Tibial nerve (tissue), 4 donors: ENCODE measurements at places on chromosomes 3 and 15. TPM values are rescaled to one million over a fixed set of nuclear protein-coding genes. Genes with fewer than 3 reads are reported as not detected.

Gene PLCH1
- 1.4 TPM for total RNA-seq

DNA sequence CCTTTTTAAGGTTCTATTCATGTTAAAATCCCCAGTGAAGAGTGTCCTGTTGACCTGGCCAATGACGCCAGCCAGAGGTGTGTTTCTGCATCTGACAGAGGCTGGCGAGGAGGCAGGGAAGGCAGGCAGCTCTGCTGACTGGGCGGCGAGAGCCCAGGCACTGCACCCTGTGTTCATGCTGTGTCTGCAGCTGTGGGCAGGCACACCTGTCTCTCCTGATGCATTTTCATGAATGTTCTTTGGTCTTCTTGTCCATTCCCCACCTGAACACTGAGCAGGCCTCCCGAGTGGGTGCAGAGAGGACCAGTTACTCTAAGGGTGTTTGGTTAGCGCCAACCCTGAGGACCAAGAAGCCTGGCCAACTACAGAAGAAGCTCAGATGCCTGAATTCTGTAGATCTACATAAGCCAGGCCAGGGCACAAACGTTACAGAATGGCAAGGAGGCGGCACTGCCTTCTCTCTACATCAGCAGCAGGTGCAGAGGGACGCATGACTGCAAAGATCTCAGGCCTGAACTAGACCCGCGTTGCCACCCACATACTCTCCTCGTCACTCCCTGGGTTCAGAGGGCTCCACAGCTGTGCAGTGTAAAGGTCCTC lies 233.7 kb downstream of the OCA2 start:
- no peaks in the 10 kb centered on the region for H3K36me3 ChIP-seq
- no peaks in the 10 kb centered on the region for H3K4me1 ChIP-seq
- no peak for DNase-seq
- no peak overlapping the region for H3K4me3 ChIP-seq
- no peak overlapping the region for H3K27ac ChIP-seq
- H3K27me3 ChIP-seq: no peaks in the 10 kb centered on the region

DNA sequence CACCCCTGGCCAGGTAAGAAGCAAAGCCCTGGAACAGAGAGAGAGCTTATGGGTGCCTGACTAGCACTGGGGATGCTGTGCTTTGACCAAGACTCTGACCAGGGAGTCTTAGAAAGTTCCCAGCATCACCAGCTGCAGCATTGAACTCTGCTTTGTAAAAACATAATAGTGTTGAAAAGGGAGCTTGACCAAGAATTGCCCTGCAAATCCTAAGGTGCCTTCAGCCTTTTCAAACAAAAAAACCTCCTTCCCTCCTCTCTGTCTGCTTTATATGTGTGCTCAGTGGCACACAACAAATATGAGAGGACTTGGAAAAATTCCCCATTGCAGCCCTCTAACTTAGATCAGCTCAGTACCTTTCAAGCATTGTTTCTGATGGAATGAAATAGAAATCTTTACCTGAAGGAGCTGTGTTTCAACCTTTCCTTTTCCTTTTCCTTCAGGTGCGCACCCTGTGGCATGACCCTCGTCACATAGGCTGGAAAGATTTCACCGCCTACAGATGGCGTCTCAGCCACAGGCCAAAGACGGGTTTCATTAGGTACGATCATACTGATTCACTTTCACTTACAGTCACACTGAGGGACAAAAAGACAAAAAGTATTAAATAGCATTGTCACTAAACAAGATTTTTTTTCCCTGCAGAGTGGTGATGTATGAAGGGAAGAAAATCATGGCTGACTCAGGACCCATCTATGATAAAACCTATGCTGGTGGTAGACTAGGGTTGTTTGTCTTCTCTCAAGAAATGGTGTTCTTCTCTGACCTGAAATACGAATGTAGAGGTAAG lies 13.0 kb downstream of the THBS1 start:
- H3K27ac ChIP-seq: no peak overlapping the region
- peak overlapping the region; percentile 1 for H3K4me3 ChIP-seq
- H3K36me3 ChIP-seq: peaks cover 77% of the 10 kb centered on the region
- H3K4me1 ChIP-seq: peaks cover 25% of the 10 kb centered on the region
- DNase-seq: no peak

Gene GRK7
- 0.30 TPM for total RNA-seq

Gene PLSCR5
- not detected for total RNA-seq

DNA sequence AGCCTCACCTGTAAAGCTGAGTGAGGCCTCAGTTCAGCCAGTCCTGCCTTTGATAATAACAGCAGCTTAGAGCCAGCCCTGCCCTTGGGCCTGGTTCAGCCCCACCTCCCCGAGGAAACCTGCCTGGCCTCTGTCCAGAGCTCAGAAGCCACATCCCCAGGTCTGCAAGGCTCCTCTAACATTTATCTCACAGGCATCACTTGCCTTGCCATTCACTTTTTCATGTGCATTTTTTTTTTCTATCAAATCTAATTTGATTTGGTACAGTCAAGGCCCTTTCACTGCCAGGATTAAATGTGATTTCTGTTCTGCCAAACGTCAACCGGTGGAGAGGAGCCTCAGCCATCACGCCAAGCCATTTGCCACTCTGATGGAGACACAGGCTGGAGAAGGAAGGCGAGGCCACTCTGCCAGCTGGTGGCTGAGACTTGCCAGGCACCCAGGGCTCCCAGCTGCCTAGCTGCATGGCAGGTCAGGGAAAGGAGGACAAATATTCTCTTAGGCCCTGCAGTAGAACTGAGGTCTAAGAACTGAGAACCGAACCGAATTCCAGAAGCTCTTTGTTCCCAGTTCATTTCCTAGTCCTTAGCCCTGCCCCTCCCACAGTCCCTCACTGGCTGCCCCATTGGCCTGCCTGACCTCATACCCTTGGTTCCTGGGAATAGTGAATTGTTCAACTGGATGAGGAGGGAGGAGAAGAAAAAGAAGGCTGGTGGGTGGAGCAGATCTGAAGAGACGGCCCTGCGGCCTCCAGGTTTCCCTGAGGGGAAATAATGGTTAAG lies 76.4 kb downstream of the SPSB4 start:
- no peak overlapping the region for H3K4me3 ChIP-seq
- H3K27ac ChIP-seq: no peak overlapping the region
- no peaks in the 10 kb centered on the region for H3K27me3 ChIP-seq
- no peak for DNase-seq
- H3K4me1 ChIP-seq: no peaks in the 10 kb centered on the region
- H3K36me3 ChIP-seq: no peaks in the 10 kb centered on the region

DNA sequence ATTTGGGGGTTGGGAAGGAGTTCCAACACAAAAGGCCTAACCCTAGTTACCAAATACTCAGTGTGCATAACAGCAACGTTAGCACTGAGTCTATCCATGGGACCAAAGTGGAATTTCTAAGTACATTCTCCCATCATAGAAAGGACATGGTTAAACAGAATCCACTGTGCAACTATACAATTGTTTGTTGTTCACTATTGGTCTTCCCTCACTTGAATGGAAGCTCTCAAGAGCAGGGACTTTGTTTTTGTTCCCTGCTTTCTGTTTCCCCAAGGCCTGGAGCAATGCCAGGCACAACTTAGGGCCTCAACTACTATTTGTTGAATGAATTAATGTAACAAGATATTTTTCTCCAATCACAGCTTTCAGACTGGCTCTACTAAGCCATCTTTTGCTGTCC lies 25.6 kb downstream of the COL8A1 start:
- H3K36me3 ChIP-seq: no peaks in the 10 kb centered on the region
- no peaks in the 10 kb centered on the region for H3K27me3 ChIP-seq
- no peak overlapping the region for H3K4me3 ChIP-seq
- DNase-seq: no peak
- peaks cover 6% of the 10 kb centered on the region for H3K4me1 ChIP-seq
- H3K27ac ChIP-seq: peak overlapping the region; percentile 60

- no peaks in the 10 kb centered on the region for H3K27me3 ChIP-seq
- peaks cover 3% of the 10 kb centered on the region for H3K4me1 ChIP-seq
- peak overlapping the region; percentile 75 for H3K4me3 ChIP-seq
Measured at GRCh38 chr3:51942603-51943450, 664 bp downstream of the PARP3 start.

DNA sequence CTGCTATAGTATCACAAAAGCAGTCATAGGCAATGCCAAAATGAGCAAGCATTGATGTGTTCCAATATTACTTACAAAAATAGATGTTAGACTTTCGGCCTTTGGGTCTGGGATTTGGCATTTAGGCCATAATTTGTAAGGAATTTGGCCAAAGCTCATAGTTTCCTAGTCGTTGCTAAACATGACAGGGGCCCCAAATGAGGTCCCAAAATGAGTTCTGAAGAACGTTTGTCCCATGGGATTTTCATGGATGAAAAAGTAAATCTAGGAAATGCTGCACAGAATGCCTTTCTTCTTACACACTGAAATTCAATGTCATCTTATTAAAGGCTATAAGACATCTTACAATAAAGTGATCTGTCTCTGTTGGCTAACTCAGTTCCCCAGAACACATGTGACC lies 456.0 kb downstream of the CNTN4 start:
- no peaks in the 10 kb centered on the region for H3K36me3 ChIP-seq
- no peaks in the 10 kb centered on the region for H3K4me1 ChIP-seq
- H3K27me3 ChIP-seq: no peaks in the 10 kb centered on the region
- H3K4me3 ChIP-seq: no peak overlapping the region
- H3K27ac ChIP-seq: no peak overlapping the region

Gene CPNE9
- total RNA-seq: not detected

DNA sequence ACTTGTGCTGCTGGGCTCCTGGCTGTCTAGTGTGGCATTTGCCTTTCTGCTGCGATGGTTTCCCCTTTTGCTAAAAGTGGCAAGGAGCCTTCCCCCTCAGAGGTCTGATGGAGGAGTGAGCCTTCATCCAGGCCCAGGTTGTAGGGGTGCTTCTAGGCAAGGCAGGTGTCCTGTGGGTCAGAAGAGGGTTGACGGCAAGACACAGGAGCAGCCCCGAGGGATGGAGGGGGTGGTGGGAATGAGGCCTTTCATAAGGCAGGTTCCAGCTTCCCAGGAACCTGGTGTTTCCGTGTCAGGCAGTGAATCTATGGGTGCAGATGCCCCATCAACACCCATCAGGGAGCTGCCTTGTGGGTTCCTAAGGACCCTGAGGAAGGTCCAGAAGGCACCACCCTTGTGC lies 63.0 kb upstream of the TAMM41 start:
- H3K4me1 ChIP-seq: no peaks in the 10 kb centered on the region
- no peak overlapping the region for H3K4me3 ChIP-seq
- no peaks in the 10 kb centered on the region for H3K27me3 ChIP-seq
- no peaks in the 10 kb centered on the region for H3K36me3 ChIP-seq
- no peak for DNase-seq

GRCh38 chr15:61201322-61201721 lies 27.8 kb downstream of the RORA start:
- no peak overlapping the region for H3K4me3 ChIP-seq
- no peaks in the 10 kb centered on the region for H3K4me1 ChIP-seq
- DNase-seq: no peak
- H3K27ac ChIP-seq: no peak overlapping the region
- no peaks in the 10 kb centered on the region for H3K27me3 ChIP-seq

DNA sequence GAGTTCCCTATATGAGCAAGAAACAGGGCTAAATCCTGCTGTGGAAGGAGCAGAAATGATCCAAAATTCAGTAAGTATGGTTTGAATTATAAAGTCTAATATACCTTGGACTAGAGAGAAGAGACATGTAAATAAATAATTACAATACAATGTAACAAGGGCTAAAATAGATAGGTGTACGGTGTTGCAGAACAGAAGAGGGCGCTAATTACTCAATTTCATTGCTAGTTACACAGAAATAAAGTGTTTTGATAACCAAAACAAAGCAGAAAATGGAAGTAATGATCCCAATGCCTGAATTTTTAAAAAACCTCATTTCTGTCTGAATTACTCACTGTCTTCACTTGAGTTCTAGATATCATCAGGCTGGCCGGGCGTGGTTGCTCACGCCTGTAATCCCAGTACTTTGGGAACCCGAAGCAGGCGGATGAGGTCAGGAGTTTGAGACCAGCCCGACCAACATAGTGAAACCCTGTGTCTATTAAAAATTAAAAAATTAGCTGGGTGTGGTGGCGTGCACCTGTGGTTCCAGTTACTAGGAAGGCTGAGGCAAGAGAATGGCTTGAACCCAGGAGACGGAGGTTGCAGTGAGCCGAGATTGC lies 8.3 kb upstream of the PLCH1 start:
- H3K4me1 ChIP-seq: no peaks in the 10 kb centered on the region
- no peaks in the 10 kb centered on the region for H3K36me3 ChIP-seq
- DNase-seq: no peak
- no peaks in the 10 kb centered on the region for H3K27me3 ChIP-seq

Gene XRN1
- 48.1 TPM for total RNA-seq

Gene MAGEL2
- 0.60 TPM for total RNA-seq
